ENCODE measurements at places on chromosomes 3 and 15.

GRCh38 chr3:127083778-127084397, 101.0 kb downstream of the PLXNA1 start:
- no peak for DNase-seq

- no peak for DNase-seq
These were observed 236.9 kb downstream of the THSD4 start for GRCh38 chr15:71352125-71352524.

- DNase-seq = no peak
These were observed 18.4 kb upstream of the RHCG start for GRCh38 chr15:89514596-89515406.

- DNase-seq = no peak
These were observed 30.1 kb downstream of the FOXL2 start for GRCh38 chr3:138916824-138917223.

DNA sequence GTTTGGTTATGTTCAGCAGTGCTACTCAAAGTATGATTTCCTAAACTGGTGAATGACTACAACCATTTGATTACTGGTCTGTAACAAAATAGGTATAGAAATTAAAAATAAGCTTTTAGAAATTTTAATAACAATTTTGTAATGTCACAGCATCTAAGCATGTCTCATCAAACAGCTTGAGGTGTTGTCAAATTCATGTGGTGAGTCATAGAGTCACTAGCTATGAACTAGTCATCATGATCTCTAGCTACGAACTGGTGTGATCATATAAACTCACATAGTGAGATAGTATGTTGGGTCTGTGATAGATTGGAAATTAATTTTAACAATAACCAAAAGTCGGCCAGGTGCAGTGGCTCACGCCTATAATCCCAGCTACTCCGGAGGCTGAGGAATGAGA, 213.9 kb upstream of the RBMS3 start:
- DNase-seq = no peak

- DNase-seq = no peak
These were observed 103.6 kb upstream of the NUDT16 start for GRCh38 chr3:131277836-131278497.

- DNase-seq = no peak
These were observed 263.0 kb downstream of the TLE3 start for GRCh38 chr15:69834761-69835160.

DNA sequence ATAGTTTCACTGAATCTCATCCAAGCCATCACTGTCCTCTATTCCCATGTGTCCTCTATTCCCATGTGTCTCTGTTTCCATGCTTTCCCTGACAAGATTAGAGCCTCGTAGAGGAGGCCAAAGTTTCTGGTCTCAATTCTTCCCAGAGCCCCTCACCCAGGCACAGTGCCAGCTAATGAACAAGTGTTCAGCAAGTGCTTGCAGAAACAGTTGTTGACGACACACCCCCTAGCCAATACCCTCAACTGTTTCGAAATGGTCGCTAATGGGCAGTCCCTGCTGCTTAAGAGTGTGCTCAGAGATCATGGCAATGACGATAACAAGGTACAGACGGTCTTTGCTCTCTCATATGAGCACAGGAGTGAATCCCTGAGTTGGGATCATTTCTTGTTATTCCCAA, 73.4 kb downstream of the FAM174B start:
- DNase-seq = no peak

DNA sequence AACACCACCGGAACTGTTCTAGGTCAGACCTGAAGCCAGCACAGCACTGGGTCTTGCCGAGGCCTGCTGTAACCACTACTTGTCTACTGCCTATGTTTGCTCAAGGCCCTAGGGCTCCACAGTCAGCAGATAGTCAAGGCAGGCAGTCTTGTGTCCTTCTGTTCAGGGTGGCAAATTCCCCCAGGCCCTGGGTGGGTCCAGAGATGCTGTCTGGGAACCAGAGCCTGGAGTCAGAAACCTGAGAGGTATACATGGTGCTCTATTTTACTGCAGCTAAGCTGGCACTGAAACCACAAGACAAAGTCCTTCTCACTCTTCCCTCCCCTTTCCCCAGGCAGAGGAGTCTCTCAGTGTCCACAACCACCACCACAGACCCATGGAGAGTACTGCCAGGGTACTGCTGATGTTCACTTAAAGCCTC, 89.9 kb downstream of the BBX start:
- DNase-seq = no peak
